Smooth muscle cell of bladder (primary cell): ENCODE measurements at places on chromosomes 11 and 22. TPM values are rescaled to one million over a fixed set of nuclear protein-coding genes. Genes with fewer than 3 reads are reported as not detected.

Gene SLC15A3
- 13.8 and 15.8 TPM in 2 replicates for total RNA-seq

Gene GGTLC3
- total RNA-seq, result not detected in 2 replicates

Gene GGT5
- total RNA-seq, result 5.8 and 6.7 TPM in 2 replicates

Gene SREBF2
- 39.5 and 54.3 TPM in 2 replicates for total RNA-seq

Gene OR51B4
- not detected in 2 replicates for total RNA-seq

Gene WBP2NL
- total RNA-seq, result 0.28 and 0.46 TPM in 2 replicates

Gene BTBD18
- not detected in 2 replicates for total RNA-seq

Gene CALCA
- total RNA-seq, result not detected in 2 replicates

Gene OR2AT4
- not detected in 2 replicates for total RNA-seq

Gene TRIM6
- 3.0 and 4.6 TPM in 2 replicates for total RNA-seq

Gene POU2F3
- total RNA-seq, result 0.09 TPM in 1 of 2 replicates, not detected in the other

Gene CHRNA10
- 0.43 and 0.83 TPM in 2 replicates for total RNA-seq

Gene SLC25A45
- 1.6 and 1.9 TPM in 2 replicates for total RNA-seq

Gene MMP12
- total RNA-seq, result under 0.01 and 0.28 TPM in 2 replicates

Gene RIMBP3C
- 0.14 and 0.18 TPM in 2 replicates for total RNA-seq
